Activated CD4-positive, alpha-beta T cell treated with anti-CD3 and anti-CD28 coated beads, Interleukin-10, Interleukin-2, amounts not matched to agents 100 ng/mL and 50 ng/mL, durations not matched to agents 16 hours and 8 hours (primary cell): ENCODE measurements at places on chromosomes 13 and 19.

- no peak for DNase-seq
Measured at GRCh38 chr13:113110048-113110851, 4.7 kb downstream of the F7 start.

- no peak for DNase-seq
Measured at GRCh38 chr13:23551213-23552008, 18.8 kb upstream of the TNFRSF19 start.

GRCh38 chr19:14471436-14472187 lies 3.5 kb downstream of the PTGER1 start:
- no peak for DNase-seq

DNA sequence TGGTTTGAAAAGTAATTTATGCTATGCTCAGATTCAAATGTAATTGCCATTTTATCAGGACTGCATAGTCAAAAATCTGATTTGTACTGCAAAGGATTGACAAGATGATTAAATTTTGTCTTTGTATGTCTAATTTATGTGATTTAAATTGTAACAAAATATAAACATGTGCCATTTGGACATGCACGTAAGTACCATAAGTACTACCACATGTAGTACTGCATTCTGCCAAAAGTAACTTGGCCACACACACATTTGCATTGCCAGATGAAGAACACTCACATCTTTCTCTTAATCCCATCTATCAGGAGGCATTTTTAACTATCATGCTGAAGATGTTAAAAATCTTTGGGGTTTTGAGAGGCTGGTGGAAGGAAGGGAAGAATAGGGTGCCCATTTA lies 133.3 kb downstream of the KLF12 start:
- DNase-seq = no peak

GRCh38 chr19:1488282-1488601 lies 1.9 kb downstream of the PCSK4 start:
- no peak for DNase-seq

- no peak for DNase-seq
Measured at GRCh38 chr13:48801255-48801654, 147.5 kb downstream of the CYSLTR2 start.

DNA sequence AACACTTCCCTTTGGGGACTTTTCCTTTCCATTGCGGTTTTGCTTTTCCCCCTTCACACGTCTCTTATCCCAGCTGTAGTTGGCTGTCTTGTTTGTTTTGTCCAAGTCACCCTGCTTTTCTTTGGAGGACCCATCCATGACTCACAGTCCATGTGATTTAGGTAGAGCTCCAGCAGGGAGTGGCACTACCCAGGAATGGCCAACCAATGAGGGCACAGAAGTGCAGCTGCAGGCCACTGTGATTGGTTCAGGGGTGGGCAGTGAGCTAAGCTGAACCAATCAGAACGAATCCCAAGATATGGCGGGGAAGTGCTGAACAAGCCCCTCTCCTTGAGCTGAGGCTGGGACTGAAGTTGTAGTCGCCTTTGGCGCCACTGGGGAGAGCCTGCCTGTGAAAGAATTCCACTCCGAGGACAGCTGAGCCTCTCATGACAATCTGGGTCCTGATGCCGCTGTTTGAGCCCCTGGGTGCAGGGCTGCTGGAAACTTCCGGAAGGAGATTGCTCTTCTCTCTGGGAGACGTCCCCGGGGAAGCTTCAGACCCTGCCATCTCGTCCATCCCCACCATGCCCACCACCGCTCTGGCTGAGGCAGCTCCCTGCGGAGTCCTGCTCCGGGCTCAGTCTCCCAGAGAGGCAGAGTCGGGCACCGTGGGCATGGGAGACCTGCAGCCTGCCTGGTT lies 62.9 kb upstream of the URI1 start:
- DNase-seq = no peak

GRCh38 chr19:42335374-42335936 lies 10.0 kb downstream of the MEGF8 start:
- DNase-seq = no peak

DNA sequence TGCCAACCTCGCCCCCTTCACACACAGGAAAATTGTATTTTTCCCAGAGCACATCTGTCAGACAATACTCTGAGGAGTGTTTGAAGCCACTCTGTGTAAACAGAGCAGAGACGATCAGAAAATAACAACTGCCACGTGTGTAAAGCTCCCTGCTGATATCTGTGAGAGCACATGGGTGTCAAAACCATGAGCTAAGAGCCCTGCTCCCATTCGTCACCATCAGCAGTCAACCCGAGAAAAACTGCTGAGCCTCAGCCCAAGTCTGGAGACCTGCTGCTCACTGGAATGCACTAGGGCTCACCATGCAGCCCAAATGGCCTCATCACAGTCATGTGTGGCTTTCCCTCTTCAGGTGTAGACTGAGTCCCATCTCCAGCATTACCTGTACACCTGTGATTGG lies 304.1 kb downstream of the FGF14 start:
- DNase-seq = no peak
